ENCODE measurements at places on chromosomes 2 and 18.
A peak's percentile ranks its signal among the peaks of the same experiment; 100 is the strongest.

GRCh38 chr2:42102024-42102590, 54.3 kb downstream of the PKDCC start:
- no peak for DNase-seq

DNA sequence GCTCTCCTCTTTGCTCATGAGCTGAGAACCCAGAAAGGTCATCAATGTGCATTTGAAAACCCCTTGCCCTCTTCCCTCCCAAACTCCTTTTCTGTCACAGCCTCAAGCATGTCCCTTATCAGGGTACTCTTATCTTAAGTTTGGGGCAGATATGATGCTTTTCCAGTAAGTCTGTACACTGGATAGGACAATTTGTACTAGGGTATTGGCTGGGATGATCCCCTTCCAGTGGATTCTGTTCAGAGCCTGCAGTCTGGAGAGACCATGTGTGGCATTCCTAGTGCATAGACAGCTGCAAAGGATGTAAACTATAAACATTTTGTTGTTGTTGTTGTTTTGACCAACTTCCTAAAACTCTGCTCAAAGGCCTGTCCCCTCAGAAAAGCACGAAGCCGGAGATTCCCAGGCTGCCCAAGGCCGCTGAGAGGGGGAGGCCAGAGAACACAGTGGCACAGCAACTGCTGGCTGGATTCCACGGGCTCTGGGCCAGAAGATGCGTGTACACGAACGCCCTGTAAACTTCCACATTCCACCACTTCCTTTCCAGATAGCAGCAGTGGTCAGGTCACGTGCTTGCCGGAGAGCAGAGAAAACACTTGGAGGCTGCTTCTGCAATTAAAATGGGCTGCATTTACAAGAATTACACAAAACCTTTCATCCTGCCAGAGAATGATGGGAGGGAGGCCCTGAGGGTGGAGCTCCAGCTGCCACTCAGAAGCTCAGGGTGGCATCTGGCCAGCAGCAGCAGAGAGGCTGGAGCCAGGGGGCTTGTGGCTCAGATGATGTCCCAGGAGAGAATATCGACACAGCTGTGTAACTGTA, 42.1 kb downstream of the BMP10 start:
- DNase-seq: no peak

DNA sequence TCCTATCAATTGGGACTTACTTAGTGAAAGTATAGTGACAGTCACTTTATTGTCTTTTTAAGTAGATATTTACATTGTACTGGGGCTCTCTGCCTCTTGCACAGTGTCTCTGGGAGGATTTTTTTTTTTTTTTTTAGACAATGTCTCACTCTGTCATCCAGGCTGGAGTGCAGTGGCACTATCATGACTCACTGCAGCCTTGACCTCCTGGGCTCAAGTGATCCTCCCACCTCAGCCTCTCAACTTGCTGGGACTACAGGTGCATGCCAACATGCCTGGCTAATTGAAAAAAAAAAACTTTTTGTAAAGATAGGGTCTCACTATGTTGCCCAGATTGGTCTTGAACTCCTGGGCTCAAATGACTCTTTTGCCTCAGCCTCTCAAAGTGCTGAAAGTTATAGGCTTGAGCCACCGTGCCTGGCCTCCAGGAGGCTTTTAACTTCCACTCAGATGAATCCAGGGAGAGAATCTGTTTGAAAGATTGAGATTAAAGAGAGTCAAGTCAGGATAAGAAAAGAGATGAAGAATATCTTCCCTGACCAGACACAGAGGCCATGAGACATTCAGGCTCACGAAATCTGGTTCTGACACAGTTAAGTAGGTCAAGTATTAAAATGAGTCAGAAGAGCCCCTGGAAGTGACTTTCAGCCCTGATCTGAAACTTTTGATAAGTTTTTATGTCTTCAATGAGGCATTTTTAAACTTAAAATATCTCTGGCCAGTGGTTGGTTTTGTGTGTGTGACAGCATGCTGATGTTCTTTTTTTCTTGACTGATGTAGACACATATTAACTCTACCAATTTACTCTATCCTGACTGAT, 18.3 kb downstream of the ARHGEF33 start:
- DNase-seq: no peak

DNA sequence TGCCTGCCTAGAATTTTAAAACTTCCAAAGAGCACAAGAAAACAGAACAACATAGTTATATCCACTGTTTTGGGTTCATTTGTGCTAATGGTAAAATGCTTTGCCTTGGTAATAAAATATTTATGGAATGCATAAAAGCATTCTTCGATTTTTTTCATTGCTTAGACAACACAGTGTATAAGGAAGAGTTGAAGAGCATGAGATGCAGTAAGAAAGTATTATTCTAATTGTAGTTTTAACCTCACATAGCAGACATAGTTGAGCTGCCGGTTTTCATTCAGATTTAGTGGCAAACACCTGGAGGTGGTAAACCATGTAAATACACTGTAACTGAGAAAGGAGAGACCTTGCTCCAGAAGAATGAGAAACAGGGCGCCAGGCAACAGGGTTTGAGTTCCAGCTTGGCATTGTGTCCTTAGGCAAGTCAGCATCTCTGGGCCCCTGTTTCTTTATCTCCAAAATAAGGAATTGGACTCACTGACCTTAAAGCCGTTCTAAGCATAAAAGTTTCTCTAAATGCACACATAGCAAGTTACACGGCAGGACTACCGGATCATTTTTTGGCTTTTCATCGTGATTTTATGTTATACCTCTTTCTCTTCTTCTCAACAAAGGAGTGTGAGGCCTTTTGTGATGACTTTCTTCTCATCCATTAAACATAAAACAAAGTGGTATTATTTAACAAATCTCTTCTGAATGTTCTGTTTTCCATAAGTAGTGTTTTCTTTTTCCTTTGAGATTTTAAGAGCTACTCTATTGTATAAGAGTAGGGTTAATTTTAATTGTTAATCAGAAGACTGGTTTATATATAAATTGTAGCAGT, 7.9 kb downstream of the UGP2 start:
- no peak for DNase-seq

- DNase-seq: no peak
Measured at GRCh38 chr2:51720826-51721225, 688.9 kb upstream of the NRXN1 start.

DNA sequence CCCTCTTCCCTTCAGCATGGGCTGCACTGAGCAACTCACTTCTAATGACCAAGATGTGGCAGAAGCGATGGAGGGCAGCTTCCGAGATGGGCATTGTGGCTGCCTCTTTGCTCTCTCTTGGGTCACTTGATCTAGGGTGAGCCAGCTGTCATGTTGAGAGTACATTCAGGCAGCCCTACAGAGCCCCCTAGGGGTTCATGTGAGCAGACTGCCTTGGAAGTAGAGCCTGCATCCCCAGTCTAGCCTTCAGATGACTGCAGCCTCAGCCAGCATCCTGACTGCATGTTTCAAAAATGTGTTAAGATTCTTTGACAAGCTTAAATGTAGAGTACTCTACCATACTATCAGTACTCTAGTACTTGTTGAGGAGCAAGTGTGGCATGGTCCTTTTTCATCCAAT, 143.9 kb downstream of the NCK2 start:
- DNase-seq: no peak

GRCh38 chr2:99812426-99812825, 322.6 kb upstream of the REV1 start:
- no peak for DNase-seq

- no peak for DNase-seq
Measured at GRCh38 chr18:49362431-49362830, 98.0 kb downstream of the DYM start.

GRCh38 chr2:236337465-236338325, 73.5 kb upstream of the ASB18 start:
- no peak for DNase-seq

DNA sequence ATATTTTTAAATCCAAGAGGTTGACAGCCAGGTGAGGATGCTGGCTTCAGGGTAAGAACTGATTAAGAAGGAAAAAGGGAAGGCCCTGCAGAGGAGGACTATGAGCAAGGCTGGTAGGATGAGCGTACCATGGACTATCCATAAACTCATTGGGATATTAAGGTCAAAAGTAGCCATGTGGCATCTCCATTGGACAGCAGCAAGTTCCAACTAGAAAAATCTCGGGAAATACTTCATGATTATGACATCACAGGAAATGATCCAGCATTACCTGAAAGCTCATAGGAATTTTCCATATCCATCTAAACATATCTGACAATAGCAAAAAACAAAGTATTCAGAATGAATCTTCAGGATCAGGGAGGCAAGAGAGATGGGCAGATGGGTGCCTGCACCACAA, 34.2 kb downstream of the TGFA start:
- DNase-seq: no peak

DNA sequence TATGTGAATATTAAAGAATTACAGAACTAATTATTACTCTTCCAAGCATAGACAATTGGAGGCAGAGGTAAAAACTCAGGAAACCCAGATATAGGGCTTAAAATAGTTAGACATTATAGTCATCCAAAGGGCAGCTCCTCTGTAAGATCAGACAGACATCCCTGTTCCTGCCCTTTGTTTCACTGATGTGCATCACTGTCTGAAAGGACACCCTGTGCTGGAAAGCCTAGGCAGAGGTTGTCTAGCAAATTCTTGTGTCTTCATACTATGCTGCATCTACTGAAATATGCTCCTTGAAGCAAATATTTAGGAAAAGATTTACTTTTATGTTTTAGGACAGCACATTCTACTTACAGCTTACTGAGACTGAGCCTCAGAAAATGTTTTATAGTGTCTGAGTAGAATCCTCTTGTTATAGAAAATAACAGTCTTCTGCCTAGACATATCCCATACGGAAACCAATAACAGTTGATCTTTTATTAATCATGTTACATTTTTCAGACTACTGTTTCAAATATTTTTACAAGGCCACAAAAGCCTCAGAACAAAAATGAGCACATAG, 977.3 kb upstream of the CDH2 start:
- DNase-seq: no peak

DNA sequence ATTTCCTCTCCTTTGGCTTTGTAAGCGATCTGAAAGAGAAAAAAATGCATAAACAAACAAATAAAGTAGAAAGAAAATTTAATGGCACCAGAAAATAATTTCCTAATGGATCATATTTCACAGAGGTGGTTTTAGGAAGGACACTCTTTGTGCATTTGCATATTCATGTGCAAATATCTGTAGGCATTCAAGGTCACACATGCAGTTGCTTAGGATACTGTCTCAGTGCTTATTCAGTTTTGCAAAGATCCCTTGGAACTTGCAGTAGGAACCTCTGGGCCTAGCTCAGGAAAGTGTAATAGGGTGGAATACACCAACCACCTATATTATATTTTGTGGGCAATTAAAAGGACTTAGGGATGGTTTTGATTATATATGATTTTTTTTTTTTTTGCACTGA, 54.3 kb downstream of the NEB start:
- DNase-seq: no peak

DNA sequence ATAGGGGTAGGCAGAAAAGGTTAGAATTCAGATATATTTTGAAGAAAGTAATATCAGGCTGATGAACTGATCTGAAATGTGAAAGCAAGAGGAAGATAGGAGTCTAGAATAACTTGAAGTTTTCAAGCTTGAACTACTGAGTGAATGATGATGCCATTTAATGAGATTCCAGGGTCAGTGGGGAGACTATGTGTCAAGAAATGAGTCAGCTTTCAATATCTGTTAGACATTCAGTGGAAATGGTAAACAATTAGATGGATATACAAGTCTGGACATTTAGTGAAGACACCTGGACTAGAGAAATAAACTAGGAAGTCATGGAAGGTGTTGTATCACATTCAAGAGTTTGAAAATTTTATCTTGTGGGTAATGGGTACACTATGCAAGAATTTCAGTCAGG, 326.9 kb downstream of the FSIP2 start:
- DNase-seq: no peak

GRCh38 chr2:23554054-23554697, 169.2 kb downstream of the KLHL29 start:
- DNase-seq: no peak

GRCh38 chr2:113692698-113693428, 63.6 kb downstream of the SLC35F5 start:
- no peak for DNase-seq

GRCh38 chr18:23664674-23665073, 2.0 kb upstream of the ANKRD29 start:
- no peak for DNase-seq

GRCh38 chr2:13106302-13106701, 389.6 kb downstream of the TRIB2 start:
- DNase-seq: no peak

- no peak for DNase-seq
Measured at GRCh38 chr2:168649105-168649504, 153.3 kb upstream of the NOSTRIN start.

- DNase-seq: no peak
Measured at GRCh38 chr2:191622374-191623320, 55.3 kb upstream of the NABP1 start.

GRCh38 chr2:48515513-48515985, 14.4 kb upstream of the STON1 start:
- no peak for DNase-seq

DNA sequence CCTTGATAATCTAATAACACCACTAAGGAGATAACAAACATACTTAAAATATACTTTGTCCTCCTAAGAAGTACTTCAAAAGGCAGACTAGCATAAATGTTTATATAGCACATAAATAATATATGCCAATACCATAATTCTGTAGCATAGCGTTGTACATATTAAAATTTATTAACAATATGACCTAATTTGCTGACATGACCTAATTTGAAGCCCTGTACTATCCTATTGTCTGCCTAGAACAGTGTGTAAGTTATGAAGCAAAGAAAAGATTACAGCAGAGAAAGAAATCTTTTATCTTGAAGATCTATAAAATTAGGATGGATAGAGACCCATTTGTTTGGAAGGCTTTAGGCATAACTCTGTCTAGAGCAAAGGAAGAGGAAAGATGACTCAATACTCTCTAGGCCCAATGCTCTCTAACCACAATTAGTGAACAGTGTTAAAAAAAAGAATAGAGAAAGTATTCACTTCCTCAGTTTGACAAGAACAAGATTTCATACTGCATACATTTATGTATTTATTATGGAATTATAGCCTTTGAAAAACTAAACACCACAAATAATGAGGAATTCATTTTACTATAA, 231.3 kb downstream of the ZRANB3 start:
- no peak for DNase-seq

DNA sequence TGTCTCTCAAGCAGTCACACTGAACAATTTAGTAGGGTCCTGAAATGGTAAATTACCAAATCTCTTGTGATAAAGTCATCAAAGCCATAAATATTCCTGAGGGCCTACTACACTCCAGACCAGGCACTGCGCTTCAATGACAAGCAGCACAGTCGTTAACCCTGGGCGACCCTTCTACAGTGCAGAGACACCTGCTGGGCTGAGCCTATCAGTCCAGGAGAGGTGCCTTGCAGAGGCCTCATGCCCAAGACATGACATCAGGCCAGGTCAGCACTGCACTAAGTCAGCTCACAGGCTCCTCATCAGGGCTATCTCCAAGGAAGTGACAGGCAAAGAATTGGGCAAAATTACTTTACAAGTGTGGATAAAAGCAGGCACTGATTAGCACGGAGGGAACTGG, 166.4 kb upstream of the EPB41L3 start:
- no peak for DNase-seq

- no peak for DNase-seq
Measured at GRCh38 chr2:208375491-208376068, 31.0 kb upstream of the PTH2R start.

DNA sequence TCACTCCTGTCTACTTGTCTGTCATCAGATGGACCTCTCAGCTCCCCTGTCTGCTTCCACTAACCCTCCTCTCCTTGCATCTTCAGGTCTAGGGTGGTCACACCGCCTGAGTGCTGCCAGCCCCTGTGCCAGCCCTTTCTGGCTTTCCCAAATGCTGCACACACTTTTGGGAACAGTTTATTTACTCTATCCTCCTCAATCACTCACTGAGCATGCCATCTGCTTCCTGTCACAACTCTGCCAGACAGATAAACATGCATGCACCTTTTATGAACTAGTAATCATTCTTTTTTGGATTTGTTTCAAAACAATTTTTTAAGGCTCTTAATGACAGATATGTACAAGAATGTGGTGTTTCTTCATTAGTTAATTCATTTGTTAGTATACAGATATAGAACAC, 56.3 kb upstream of the CCDC195 start:
- DNase-seq: peak; percentile 13
